ENCODE measurements at places on chromosomes 1 and 21. TPM values are rescaled to one million over a fixed set of nuclear protein-coding genes. Genes with fewer than 3 reads are reported as not detected.

GRCh38 chr1:962381-963300, 2.3 kb downstream of the KLHL17 start:
- H3K36me3 ChIP-seq = peaks cover 5% of the 10 kb centered on the region
- H3K27ac ChIP-seq = no peak overlapping the region
- H3K27me3 ChIP-seq = no peaks in the 10 kb centered on the region

GRCh38 chr1:84254703-84255238, 46.7 kb upstream of the SAMD13 start:
- H3K36me3 ChIP-seq = peaks cover 1% of the 10 kb centered on the region
- H3K4me1 ChIP-seq = no peaks in the 10 kb centered on the region
- no peak overlapping the region for H3K27ac ChIP-seq
- H3K27me3 ChIP-seq = no peaks in the 10 kb centered on the region
- no peak overlapping the region for H3K4me3 ChIP-seq

GRCh38 chr1:25821630-25822091, 1.9 kb downstream of the MTFR1L start:
- no peak for DNase-seq
- H3K27ac ChIP-seq = peak overlapping the region; percentile 2
- H3K4me1 ChIP-seq = peaks cover 27% of the 10 kb centered on the region

DNA sequence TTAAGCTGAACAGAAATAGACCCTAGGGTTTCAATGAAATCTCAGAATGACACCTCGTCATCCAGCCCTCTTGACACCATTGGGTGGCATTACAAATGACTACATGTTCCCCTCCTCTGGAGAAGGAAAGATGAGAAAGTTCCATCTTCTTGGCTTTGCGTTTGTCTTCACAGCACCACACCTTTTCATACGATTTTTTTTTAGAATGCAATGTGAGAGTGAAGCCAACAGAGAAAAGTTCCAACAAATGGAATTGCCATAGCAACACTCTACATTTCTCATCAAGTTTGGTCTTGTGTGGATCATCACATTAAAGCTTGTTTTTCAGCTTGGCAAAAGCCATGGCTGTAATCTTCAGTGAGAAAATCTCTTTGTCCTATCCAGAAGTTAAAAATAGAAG, 183.4 kb upstream of the SNX7 start:
- H3K4me3 ChIP-seq = no peak overlapping the region
- no peaks in the 10 kb centered on the region for H3K27me3 ChIP-seq
- H3K27ac ChIP-seq = no peak overlapping the region
- H3K36me3 ChIP-seq = no peaks in the 10 kb centered on the region
- H3K4me1 ChIP-seq = no peaks in the 10 kb centered on the region

- DNase-seq = no peak
- no peaks in the 10 kb centered on the region for H3K27me3 ChIP-seq
- H3K4me1 ChIP-seq = peaks cover 8% of the 10 kb centered on the region
Observed at GRCh38 chr1:109534307-109534858, 5.3 kb upstream of the GPR61 start.

- H3K4me3 ChIP-seq = no peak overlapping the region
- H3K27me3 ChIP-seq = no peaks in the 10 kb centered on the region
- no peaks in the 10 kb centered on the region for H3K36me3 ChIP-seq
- no peak overlapping the region for H3K27ac ChIP-seq
Observed at GRCh38 chr1:195105773-195106172, 1502.5 kb downstream of the KCNT2 start.

GRCh38 chr1:17250601-17251000, 1.7 kb downstream of the PADI3 start:
- H3K4me3 ChIP-seq = no peak overlapping the region
- no peak for DNase-seq
- no peak overlapping the region for H3K27ac ChIP-seq
- no peaks in the 10 kb centered on the region for H3K36me3 ChIP-seq
- H3K4me1 ChIP-seq = no peaks in the 10 kb centered on the region

DNA sequence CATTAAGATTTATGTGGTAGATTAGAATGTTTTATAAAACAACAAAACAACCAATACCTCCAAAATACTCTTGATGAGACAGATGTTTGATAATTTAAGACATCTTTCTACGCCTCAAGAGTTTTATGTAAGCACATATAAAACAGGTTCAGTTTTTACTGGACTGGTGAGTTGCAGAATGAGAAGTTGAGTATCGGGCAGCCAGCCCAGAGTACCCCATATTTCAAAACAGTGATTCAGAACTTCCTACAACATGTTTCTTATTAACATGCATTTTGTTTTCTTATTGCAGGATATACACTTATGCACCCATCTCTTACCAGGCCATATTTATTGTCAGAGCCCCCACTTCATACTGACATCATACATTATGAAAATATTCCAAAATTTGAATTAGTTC, 91.4 kb upstream of the RAVER2 start:
- H3K27ac ChIP-seq = no peak overlapping the region
- no peaks in the 10 kb centered on the region for H3K4me1 ChIP-seq
- H3K27me3 ChIP-seq = peaks cover 8% of the 10 kb centered on the region

DNA sequence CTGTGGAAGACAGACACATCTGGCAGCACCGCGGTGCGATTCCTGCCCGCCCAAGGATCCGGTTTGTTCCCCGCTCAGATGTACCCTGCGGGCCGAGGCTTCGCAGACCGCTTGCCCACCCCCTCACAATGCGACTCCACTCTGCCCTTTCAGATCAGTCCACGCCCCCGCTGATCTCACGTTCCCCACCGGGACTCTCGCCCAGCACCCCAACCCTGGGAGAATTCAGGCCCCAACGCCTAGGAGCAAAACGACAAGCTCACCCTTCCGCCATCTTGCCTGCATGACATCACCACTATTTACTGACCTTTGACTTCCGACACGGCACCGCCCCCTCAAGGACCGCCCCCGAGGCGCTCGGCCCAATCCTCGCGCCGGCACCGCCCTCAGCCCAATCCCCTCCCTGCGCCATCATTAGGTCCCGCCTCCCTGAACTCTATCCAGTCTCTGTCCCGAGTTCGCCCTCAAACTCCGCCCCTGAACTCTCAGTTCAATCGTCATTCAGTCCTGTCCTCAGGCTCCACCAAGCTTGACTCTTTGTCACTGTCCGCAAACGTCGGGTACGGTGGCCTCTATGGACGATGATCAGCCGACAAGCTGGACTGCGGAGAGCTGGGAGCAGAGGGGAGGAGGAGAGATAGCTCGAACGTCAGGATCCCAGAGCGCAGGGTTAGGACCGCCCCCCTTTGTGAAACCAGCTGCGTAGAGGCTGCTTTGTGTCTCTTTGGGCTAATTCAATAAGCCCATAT, at the start of gene BSDC1:
BSDC1 (minus strand) TSS at position 301 of the 749 bp plus-strand sequence; CDS start at position 274, 27 bp downstream.
- peak within 1 kb of the TSS; percentile 98 for H3K27ac ChIP-seq
- peaks cover 27% of the 10 kb centered on the region for H3K4me1 ChIP-seq
- peak within 1 kb of the TSS; percentile 100 for H3K4me3 ChIP-seq
- DNase-seq = peak; percentile 97
- peaks cover 13% of the 10 kb centered on the region for H3K36me3 ChIP-seq

GRCh38 chr1:66335859-66336640, 197.9 kb upstream of the SGIP1 start:
- peaks cover 73% of the 10 kb centered on the region for H3K36me3 ChIP-seq
- peak overlapping the region; percentile 98 for H3K27ac ChIP-seq

DNA sequence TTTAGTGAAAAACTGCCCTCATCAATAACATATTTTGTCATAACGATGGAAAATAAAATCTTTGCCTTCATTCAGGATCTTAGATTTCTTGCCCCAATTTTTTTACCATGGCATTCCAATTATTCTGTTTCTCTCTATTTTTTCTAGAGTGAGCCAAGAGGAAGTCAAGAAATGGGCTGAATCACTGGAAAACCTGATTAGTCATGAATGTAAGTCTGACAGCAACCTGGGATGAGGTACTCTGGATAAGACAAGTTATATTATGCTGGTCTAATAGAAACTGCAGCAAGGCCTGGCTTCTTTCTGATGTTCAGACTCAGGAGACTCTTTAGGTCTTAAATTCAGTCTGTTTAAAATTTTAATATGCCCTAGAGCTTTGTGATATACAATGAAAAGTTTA, 3.5 kb downstream of the RGS4 start:
- no peaks in the 10 kb centered on the region for H3K4me1 ChIP-seq
- no peak for DNase-seq
- no peaks in the 10 kb centered on the region for H3K36me3 ChIP-seq
- H3K27me3 ChIP-seq = peaks cover 37% of the 10 kb centered on the region
- no peak overlapping the region for H3K4me3 ChIP-seq
- H3K27ac ChIP-seq = no peak overlapping the region

GRCh38 chr1:106233511-106233910, 823.0 kb upstream of the PRMT6 start:
- H3K4me1 ChIP-seq = no peaks in the 10 kb centered on the region
- no peak for DNase-seq
- no peak overlapping the region for H3K27ac ChIP-seq
- no peaks in the 10 kb centered on the region for H3K27me3 ChIP-seq
- H3K4me3 ChIP-seq = no peak overlapping the region

- no peak for DNase-seq
- no peaks in the 10 kb centered on the region for H3K27me3 ChIP-seq
- H3K27ac ChIP-seq = no peak overlapping the region
- no peaks in the 10 kb centered on the region for H3K4me1 ChIP-seq
Observed at GRCh38 chr1:35838693-35839245, 31.0 kb downstream of the AGO4 start.

GRCh38 chr1:55378582-55378981, 163.4 kb upstream of the USP24 start:
- no peak overlapping the region for H3K4me3 ChIP-seq
- H3K36me3 ChIP-seq = no peaks in the 10 kb centered on the region
- H3K27ac ChIP-seq = no peak overlapping the region
- no peak for DNase-seq
- H3K27me3 ChIP-seq = peaks cover 1% of the 10 kb centered on the region
- no peaks in the 10 kb centered on the region for H3K4me1 ChIP-seq

DNA sequence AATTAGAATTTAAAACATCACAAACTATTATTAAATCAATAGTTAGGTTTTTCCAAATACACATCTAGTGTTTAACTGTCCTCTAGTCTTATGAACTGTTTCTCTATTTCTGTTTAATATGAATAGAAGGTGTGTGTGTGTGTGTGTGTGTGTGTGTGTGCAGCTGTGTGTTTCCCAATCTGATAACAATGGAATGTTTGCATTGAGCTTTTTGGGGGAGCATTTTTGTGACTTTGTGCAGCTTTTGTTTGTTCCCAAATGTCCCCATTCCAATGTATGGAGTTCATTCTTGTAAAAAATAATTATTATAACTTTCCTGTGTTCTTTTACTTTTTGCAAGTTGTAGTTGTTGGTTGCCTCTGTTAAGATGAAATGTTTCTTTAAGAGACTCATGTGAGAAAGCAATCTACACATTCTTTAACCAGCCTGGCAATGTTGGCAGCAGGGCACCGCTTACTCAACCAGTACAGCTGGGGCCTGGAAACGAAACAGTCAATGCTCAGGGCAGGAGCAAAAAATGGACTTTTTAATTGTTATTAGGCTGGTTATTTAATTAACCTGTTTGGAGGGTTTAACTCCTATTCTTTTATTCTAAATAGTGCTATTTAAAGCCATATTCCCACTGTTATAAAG, 354.3 kb downstream of the SRGAP2C start:
- no peaks in the 10 kb centered on the region for H3K27me3 ChIP-seq
- no peak for DNase-seq
- H3K4me3 ChIP-seq = no peak overlapping the region
- H3K27ac ChIP-seq = no peak overlapping the region
- no peaks in the 10 kb centered on the region for H3K4me1 ChIP-seq
- no peaks in the 10 kb centered on the region for H3K36me3 ChIP-seq

DNA sequence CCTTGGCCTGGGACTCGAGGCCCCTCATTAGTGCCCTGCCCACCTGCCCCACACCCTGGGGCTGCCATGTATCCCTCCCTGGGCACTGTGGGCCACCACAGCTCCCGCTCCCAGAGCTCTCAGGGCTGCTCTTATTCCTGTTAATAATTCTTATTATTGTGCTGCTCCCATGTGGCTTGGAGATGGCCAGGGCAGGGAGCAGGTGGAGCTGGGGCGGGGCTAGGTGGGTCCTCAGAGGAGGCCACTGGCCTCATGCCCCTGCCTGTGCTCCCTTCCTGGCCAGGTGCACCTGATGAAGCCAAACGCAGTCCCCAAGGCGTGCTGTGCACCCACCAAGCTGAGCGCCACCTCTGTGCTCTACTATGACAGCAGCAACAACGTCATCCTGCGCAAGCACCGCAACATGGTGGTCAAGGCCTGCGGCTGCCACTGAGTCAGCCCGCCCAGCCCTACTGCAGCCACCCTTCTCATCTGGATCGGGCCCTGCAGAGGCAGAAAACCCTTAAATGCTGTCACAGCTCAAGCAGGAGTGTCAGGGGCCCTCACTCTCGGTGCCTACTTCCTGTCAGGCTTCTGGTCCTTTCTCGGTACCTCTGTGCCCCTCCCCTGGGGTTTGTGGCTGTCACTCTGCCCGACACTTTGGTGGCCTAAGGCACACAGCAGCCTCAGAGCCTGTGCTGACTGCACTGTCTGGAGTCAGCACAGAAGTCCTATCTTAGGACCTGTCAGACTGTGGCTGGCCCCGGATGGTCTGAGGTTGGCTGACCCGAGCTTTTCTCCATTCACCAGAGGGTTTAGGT, 34.1 kb downstream of the BMP8A start:
- peak overlapping the region; percentile 64 for H3K4me3 ChIP-seq
- H3K36me3 ChIP-seq = peaks cover 18% of the 10 kb centered on the region
- H3K27me3 ChIP-seq = no peaks in the 10 kb centered on the region
- H3K4me1 ChIP-seq = peaks cover 32% of the 10 kb centered on the region
- peak overlapping the region; percentile 81 for H3K27ac ChIP-seq
- peak; percentile 73 for DNase-seq

DNA sequence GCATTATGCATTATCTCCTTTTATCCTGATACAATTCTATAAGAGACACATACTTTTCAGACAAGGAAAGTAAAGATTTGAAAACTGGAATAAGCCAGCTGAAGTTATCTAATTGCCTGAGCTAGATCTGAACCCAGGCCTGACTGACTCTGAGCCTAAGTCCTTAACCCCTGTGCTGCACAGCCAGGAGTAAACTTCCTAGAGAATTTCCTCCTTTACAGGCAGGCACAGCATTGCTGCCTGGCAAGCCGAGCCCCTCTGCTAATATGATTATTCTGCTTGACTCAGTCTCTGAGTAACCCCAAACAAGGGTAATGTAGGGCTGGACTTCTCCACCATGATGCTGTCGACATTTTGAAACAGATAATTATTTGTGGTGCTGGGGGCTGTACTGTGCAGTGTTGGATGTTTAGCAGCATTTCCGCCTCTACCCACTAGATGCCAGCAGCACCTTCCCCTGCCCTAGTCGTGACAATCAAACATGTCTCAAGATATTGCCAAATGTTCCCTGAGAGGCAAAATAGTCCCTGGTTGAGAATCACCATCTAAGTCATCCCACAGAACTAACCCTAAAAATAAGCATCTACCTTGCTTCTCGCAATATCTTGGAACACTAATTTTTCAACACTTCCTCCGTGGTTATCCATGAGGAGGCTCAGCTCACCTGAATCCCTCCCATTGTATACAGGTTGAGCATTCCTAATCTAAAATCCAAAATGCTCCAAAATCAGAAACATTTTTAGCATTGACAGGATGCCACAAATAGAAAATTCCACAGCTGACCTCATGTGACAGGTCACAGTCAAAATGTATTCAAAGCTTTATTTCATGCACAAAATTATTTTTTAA, 18.5 kb downstream of the CAMK1G start:
- no peak overlapping the region for H3K27ac ChIP-seq
- no peaks in the 10 kb centered on the region for H3K36me3 ChIP-seq
- no peak overlapping the region for H3K4me3 ChIP-seq

Gene SCMH1
- total RNA-seq = 28.0 TPM

Gene CFAP107
- not detected for total RNA-seq

Gene ERI3
- total RNA-seq = 37.9 TPM

Gene DMBX1
- total RNA-seq = not detected

Gene EFNA1
- not detected for total RNA-seq

Gene HAO2
- not detected for total RNA-seq

Gene AKT3
- total RNA-seq = 67.9 TPM

Gene LRRC71
- total RNA-seq = not detected

Gene TMEM125
- total RNA-seq = not detected

Gene KLHDC9
- 3.6 TPM for total RNA-seq

Gene KAZN
- 0.73 TPM for total RNA-seq

Gene RNU1-4
- 4,195 TPM for total RNA-seq

Gene VWA5B1
- not detected for total RNA-seq
